HuH-7 (cell line): ENCODE measurements at places on chromosomes 5 and 9.
A peak's percentile ranks its signal among the peaks of the same experiment; 100 is the strongest.

DNA sequence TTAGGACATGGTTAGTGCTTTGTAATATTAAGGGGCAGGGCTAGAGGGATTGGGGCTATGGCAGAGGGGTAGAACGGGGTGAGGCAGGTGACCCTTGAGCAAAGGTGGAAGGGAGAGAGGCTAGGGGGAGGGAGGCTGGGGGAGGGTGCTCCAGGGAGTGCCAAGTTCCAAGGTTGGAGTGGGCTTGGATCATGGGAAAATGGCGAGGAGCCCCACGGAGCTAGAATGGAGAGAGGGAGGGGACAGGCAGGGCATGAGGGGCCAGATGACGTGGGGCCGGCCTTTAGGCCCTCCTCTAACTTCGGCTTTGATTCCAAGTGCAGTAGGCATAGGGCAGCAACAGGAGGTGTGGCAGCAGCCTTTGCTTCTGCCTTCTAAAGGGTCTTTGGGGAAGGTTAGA is 171.8 kb upstream of the PANK3 start:
- DNase-seq: no peak

DNA sequence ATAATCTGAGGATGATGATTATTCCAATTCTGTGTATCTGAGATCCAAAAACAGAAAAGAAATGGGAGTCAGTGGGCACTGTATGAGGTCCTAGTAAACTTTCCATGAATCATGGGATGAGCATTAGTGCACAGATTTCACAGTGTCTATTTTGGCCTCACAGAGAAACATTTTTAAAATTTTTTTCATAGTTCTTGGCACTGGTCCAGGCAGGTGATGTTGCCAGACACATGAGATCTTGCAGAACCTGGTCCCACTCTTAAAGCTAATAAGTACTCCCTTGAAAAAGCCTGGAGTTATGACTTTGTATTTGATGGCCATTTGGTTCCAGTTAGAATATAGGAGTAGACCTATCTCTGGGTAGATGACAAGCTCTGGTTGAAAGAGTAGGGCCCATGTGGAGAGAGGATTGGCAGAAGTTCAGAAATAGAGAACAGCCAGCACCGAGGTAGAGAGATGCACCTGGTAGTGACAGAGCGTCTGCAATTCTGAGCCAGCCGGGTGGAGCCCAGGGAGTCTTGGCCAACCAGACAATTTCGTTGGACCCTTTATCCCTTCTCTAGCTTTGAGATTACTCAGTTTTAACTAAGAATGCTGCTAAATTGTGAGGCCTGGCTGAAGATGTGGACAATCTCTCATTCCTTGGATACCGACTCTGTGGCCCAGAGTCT is 6.3 kb upstream of the TNFSF15 start:
- no peak for DNase-seq

GRCh38 chr5:5622806-5623205 is 200.3 kb downstream of the ICE1 start:
- no peak for DNase-seq

GRCh38 chr9:121717141-121717991 is 65.9 kb downstream of the DAB2IP start:
- DNase-seq: no peak

- DNase-seq: no peak
These were observed 661 bp upstream of the SLC25A51 start for GRCh38 chr9:37904445-37905130.

DNA sequence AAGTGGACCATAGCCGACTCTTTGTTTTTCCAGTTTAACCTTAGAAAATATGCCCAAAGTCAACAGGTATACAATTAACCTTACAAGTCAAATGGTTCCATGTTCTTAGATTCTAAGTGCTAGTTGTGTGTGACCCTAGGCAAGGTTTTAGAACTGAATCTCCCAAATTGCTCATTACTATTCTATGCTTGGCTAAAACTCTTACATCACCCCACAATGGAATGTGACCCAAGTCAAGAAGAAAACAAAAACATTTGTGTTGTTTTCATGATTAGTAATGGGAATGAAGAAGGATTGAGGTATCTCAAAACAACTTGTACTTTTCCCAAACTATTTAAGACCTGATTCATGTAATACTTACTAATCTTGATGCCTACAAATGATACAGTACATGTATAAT is 159.2 kb downstream of the ARRDC3 start:
- DNase-seq: no peak

DNA sequence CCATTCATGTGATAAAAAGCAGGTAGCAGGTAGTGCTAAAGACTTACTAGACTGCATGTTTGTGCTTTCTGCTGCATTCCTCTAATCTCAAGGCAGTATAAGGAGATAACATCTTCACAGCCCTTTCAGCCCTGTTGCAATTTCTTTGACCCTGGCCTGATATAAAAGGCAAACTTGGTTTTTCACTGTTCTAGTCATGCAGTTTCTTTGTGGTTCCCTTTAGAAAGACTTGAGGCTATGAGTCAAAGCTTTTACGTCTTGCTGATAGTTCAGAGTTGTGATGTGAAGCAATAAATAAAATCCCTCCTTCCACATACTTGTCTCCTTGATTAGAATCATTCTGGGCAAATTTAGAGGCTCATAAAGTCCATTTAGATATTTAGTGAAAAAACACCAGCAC is 88.6 kb upstream of the CDKN2B start:
- DNase-seq: no peak

DNA sequence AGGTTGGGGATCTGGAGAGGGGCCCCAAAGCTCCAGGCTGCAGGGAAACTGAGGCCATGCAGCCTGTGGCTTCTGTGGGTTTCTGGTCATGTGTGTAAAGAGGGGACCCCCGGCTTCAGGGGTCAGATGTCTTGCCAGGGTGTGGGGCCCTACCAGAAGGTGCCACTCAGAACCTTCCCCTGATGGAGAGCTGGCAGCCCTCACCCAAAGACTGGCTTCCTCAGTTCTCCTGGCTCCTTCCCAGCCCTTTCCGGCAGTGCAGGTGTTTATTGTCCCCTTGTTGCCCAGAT is 11.6 kb upstream of the LAMC3 start:
- no peak for DNase-seq

DNA sequence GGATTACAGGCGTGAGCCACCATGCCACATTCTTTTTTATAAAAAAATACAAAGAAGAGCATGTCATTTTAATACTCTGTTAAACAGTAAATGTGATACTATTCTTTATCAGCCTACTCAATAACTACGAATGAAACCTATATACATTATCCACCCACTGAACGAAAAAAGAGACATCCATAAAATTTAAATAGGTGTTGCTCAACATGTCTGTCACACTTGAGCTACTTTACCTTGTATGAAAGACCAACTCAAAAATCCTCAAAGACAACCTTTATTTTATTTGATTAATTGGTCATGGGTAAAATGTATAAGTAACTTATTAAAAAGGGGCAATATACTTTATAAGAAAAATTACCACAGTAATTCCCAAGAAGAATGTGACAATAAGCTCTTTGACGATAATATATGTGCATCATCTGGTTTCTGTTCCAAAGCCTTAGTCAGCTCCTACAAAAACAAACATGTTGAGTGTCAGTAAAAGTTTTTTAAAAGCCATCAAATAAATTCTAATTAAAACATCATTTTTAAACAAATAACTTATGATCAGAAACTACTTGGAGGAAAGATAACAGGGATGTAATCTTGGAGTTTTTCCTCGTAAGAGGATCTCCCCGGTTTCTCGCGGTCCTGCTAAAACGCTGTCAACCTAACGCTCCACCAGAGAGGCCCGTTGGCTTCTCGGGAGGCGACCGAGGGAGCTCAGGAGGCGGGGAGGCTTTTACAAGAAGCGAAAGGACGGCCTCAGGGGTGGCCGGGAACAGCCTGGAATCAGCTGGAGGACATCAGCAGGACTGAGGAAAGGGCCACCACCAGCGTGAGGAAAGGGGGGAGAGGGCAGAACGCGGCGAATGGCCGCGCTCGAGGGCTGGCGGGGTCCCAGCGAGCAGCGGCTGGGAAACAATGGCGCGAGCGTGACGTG is 13.5 kb upstream of the ANKRD18B start:
- DNase-seq: peak; percentile 28

- no peak for DNase-seq
These were observed 41.6 kb downstream of the MAMDC2 start for GRCh38 chr9:70085241-70085640.

GRCh38 chr9:27352457-27353165 is 55.7 kb upstream of the EQTN start:
- no peak for DNase-seq

DNA sequence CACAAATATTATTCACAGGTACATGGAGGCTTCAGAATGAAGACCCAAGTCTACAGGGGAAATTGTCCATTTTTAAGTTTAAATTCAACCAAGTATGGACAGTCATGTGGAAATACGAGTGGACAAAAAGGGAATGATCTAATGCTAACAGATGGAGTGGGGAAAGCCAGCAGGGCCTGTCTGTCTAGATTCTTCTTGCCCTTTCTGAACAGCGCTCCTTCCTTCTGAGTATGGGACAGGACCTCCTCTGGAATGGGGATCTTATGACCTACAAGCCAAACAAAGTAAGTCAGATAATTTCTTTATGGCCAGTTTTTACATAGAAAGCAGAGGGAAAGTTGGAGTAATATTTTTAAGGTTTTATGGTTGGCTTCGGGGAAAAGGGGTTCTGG is 119.8 kb upstream of the NEK6 start:
- no peak for DNase-seq

DNA sequence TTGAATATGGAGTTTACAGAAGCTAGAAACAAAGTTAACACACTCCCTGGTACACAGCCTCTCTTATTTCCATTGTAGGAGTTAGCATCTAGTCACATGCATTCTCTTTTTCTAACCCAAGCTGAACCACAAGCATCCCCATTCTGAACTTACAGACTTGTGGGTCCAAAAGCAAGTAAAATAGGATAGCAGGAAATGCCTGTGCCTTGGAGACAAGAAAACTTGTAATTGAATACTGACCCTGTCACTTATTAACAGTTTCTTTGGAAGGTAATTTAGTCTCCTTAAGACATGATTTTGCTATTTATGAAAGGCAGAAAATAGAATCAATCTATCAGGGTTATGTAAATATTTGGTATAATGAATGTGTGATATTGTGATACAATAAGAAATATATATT is 353.6 kb downstream of the TLE4 start:
- no peak for DNase-seq

DNA sequence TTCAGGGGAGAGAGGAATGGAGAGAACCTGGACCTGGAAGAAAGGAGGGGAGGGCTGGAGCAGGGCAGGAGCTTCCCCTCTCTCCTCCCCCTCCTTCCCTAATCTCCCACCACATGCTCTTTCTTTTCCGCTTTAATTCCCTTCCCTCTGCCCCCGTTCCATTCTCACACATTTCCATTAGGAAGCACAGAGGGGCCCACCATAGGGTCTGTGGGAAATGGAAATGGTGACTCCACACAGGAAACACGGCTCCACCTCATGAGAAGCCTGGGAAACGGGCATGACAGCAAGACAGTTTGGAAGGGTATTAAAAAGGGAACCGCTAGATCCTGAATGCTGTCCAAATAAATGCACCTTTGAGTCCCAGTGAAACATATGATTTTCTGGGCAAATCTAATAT is 64.9 kb upstream of the ENTREP1 start:
- DNase-seq: no peak

GRCh38 chr9:137688725-137689124 is 69.9 kb downstream of the EHMT1 start:
- DNase-seq: no peak

- no peak for DNase-seq
These were observed 8.6 kb downstream of the SUSD3 start for GRCh38 chr9:93066978-93067603.

GRCh38 chr5:388266-389196 is 54.4 kb upstream of the EXOC3 start:
- DNase-seq: no peak

- DNase-seq: no peak
These were observed 4.1 kb downstream of the LRSAM1 start for GRCh38 chr9:127455324-127455992.

DNA sequence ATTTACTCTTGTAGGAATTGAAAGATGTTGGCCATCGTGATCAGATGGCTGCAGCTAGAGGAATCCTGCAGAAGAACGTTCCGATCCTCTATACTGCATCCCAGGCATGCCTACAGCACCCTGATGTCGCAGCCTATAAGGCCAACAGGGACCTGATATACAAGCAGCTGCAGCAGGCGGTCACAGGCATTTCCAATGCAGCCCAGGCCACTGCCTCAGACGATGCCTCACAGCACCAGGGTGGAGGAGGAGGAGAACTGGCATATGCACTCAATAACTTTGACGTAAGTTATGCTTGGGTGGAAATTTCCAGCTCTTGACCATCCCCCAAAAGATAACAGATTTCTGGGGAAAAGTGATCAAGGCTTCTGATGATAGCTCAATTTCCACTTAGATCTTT is 50.6 kb downstream of the LRRTM2 start:
- DNase-seq: no peak

GRCh38 chr9:134945509-134946275 is 28.0 kb upstream of the FCN1 start:
- DNase-seq: no peak

GRCh38 chr9:96021551-96022444 is 146.3 kb downstream of the ERCC6L2 start:
- peak; percentile 46 for DNase-seq
